ENCODE measurements at places on chromosomes 1 and 21. TPM values are rescaled to one million over a fixed set of nuclear protein-coding genes. Genes with fewer than 3 reads are reported as not detected.

Gene MMP23B
- 2.3 TPM for polyA plus RNA-seq

GRCh38 chr1:93716163-93716562, 34.5 kb upstream of the BCAR3 start:
- DNase-seq, result no peak

DNA sequence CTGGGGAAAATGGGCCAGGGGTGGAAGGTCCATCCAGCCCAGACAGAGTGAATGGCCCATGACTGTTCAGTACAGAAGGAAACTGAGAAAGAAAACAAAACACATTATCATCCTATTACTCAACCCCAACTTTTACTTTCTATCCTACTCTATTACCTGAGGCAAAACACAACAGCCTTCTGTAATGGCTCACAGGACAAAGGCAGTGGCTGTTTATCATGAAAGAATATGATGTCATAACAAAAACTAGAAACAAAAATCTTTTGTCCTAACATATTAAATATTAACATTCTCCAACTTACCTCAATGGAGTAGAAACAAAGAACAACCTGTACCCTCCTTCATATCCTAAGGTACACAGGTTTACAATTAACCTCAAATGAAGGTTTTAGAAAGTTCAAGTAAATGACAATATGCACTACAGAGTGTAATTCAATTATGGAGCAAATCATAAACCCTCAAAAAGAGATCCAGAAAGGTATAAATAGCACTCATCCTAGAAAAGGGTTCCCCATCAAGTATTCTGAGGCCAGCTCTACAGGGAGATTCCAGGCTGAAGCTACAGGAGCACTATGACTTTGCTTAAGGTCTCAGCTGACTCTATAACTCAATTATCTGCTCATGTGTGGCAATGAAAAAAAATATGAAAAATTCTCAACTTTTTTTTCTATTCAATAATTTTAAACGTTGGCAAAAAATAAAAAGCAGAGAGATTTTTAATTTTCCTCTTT, 15.1 kb downstream of the ELK4 start:
- DNase-seq, result no peak

GRCh38 chr1:8866792-8867415, 11.6 kb downstream of the ENO1 start:
- DNase-seq, result no peak

GRCh38 chr1:5597991-5598823, 394.0 kb downstream of the NPHP4 start:
- no peak for DNase-seq

- DNase-seq, result peak; percentile 71
These were observed 27.5 kb upstream of the COL9A2 start for GRCh38 chr1:40344597-40344996.

- DNase-seq, result no peak
These were observed 17.5 kb downstream of the TRMT1L start for GRCh38 chr1:185139246-185139645.

GRCh38 chr1:9230869-9231533, 3.6 kb upstream of the H6PD start:
- no peak for DNase-seq

- DNase-seq, result no peak
These were observed 189.9 kb downstream of the ZC3H11B start for GRCh38 chr1:219422811-219423598.

GRCh38 chr1:17276568-17276967, 27.7 kb downstream of the PADI3 start:
- DNase-seq, result no peak

Data from sigmoid colon (tissue), 7 donors.